ENCODE measurements at places on chromosomes 11 and 22.

GRCh38 chr22:37983860-37984791 lies at the start of gene SOX10:
SOX10 (minus strand) TSS chr22:37984555; CDS start chr22:37983784, 771 bp downstream.
- DNase-seq, result no peak

- DNase-seq, result peak; percentile 36
Observed at GRCh38 chr11:111331711-111332479, 33.5 kb downstream of the POU2AF3 start.

DNA sequence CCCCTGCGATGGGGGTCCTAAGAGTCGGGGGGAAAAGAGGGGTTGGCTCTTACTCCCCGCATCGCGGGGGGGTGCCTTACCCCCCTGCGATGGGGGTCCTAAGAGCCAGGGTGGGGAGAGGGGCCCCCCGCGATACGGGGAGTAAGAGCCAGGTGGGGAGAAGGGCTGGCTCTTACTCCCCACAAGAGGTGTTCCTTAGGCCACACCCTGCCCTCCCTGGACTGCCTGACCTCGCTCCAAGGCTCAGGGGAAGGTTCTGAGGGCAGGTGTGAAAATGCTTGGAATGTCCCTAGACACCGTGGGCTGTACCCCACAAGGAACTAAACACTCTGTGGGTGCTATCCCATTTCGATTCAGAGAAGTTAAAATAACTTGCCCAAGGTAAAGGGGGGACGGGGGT lies 7.8 kb downstream of the UNC93B1 start:
- no peak for DNase-seq

DNA sequence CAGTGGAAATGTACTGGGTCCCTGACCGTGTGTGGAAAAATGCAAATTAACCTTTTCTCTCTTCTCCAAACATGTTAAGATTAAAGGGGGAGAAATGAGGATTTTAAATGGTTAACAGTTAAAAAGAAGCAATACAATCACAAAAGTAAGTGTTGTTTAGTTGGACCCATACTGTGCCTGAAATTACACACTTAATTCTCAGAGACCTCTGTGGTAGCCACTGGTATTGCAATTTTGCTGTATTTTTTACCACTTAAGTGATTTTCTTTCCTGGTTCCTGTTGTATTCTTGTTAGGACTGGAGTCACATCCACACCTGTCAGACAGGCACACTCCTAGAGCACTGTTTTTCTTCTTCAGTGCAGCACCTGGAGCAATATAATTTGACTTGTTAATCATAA lies 179.6 kb upstream of the PDGFD start:
- DNase-seq, result peak; percentile 16

DNA sequence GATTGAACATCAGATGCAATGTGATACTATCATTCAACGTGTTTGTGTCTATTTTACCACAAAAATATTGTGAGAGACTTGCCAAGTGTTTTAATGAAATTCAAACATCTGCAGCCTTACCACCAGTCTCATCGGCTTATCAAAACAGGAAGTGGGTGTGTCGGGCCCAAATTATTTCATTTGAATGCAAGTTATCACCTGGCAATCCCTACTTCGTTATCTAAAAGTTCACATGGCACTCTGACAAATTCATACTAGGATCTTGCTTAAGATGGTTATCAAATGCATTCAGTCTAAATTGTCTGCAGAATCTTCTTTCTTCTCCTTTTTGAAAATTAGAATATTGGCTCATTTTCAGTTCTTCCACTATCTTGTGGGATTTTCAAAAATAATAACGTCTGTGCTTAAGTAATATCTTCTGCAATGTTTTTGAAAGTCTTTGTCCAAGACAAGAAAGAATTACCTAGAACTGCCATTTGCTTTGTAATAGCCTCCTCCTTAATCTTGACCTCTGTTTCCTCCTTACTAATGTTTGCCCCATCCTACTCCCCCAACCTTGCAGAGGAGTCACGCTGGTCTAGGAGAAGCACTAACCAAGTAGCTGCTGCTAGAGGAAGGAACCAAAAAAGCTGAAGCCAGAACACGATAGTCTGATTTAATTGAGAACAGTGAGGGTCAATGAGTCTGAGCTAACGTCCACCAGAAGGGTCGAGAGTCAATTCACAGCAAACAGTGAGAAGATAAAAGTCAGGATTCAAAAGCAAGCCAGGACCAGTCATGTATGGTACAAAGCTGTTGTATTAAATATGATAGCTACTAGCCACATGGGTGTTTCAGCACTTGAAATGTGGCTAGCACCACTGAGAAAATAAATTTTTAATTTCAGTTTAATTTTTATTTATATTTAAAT lies 10.2 kb upstream of the BIRC3 start:
- DNase-seq, result no peak

- peak; percentile 38 for DNase-seq
Observed at GRCh38 chr11:88363648-88364065, 26.1 kb upstream of the CTSC start.

GRCh38 chr11:10808235-10808552 lies 532 bp downstream of the EIF4G2 start:
- DNase-seq, result no peak

GRCh38 chr11:11082646-11083045 lies 224.8 kb upstream of the ZBED5 start:
- no peak for DNase-seq

GRCh38 chr11:31968461-31969358 lies 122.2 kb upstream of the RCN1 start:
- peak; percentile 59 for DNase-seq

GRCh38 chr22:23705358-23705757 lies 14.5 kb downstream of the RGL4 start:
- no peak for DNase-seq

All from foreskin fibroblast (primary cell).